ENCODE measurements at places on chromosomes 5 and 9.

GRCh38 chr5:23461576-23461975 is 45.8 kb upstream of the PRDM9 start:
- no peak for DNase-seq

DNA sequence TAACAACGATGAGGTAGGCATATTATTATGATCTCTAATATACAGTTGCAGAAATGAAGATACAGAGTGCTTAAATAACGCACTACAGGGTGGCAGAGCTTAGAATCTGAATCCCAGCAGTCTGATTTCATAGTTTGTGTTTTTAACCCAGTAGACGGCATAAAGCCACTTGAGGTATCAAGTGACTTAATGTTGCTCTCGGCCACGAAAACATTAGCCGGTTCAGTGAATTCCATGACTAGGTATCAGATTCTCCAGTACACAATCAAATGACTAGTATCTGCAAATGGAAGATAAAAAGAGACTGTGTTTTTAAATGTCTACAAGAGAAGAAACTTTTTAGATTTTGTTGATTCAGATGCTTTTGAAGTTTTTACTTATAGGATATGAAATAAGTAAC is 24.8 kb downstream of the SMC2 start:
- no peak for DNase-seq

- no peak for DNase-seq
Measured at GRCh38 chr5:157767689-157768088, 24.2 kb downstream of the LSM11 start.

- DNase-seq: no peak
Measured at GRCh38 chr5:128464596-128464995, 73.4 kb downstream of the FBN2 start.

- peak; percentile 57 for DNase-seq
Measured at GRCh38 chr5:148443998-148444397, 60.2 kb downstream of the FBXO38 start.

DNA sequence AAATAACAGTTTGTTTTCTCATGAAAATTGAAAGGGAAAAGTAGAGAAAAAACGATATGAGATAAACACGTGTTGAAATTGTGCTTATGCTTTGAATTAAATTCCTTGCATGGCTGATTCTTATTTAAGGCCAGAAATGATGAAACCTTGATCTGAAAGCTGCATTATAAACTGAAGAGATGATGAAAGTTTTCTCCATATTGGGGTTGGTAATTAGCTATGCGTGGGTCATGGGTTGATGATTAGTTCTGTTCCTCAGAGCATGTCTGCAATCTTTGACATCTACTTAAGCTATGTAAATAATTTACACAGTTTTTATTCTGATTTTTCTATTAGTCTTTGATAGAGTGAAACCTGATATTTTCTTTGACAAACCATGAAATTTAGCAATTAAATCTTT is 264.1 kb downstream of the CD180 start:
- DNase-seq: no peak

- DNase-seq: no peak
Measured at GRCh38 chr5:61906820-61907219, 399.2 kb upstream of the KIF2A start.

GRCh38 chr5:115467628-115468027 is 76.9 kb downstream of the FEM1C start:
- no peak for DNase-seq

- no peak for DNase-seq
Measured at GRCh38 chr5:36374266-36374862, 72.7 kb upstream of the RANBP3L start.

DNA sequence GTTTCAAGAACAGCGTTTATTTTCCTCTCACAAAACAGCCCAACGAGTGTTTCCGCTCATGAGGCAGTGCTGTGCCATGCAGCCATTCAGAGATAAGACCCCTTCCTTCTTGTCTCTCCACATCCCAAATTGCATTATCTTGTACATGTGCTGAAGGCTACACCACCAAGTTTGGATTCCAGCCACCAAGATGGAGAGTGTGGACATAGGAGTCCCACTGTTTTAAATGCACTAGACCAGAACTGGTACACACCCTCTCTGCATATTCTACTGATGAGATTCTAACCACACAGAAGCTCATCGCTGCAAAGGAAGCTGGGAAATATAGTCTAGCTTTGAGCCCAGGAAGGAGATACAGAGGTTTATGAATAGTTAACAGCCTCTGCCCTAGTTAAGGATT is 509.4 kb downstream of the NFIB start:
- DNase-seq: no peak

GRCh38 chr9:27276193-27277030 is 20.5 kb downstream of the EQTN start:
- no peak for DNase-seq

DNA sequence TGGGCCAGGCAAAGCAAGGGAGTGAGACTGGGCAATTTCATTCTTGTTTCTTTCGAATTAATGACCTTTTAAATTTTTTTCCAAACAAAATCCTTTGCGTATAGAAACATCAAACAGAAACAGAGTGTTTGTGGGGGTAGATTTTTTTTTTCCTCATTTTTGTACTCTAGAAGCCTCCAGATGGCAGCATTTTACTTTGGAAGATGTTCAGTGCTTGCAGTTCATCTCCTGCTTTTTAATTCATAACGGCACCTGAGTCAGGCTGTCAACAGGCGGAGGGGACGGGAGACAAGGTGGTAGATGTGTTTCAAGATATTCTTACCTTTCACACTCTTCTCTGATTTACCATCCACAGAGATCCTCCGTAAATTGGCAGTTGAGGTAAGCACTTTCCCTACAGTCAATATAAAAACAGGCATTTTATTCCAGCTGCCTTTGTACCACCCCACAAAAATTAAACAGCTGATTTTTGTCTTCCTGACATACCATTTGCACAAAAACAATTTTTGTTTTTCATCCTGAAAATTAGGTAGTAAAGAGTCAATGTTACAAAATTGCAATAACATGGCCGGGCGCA is 99.5 kb upstream of the FBXL17 start:
- no peak for DNase-seq

GRCh38 chr9:133184971-133185370 is 21.3 kb upstream of the GBGT1 start:
- DNase-seq: peak; percentile 38

- DNase-seq: no peak
Measured at GRCh38 chr9:26971721-26972120, 15.5 kb downstream of the IFT74 start.
